HS-5 (cell line): ENCODE measurements at places on chromosomes 16 and 17.
A peak's percentile ranks its signal among the peaks of the same experiment; 100 is the strongest.

- no peak for DNase-seq
Measured at GRCh38 chr17:80970044-80970761, 21.4 kb upstream of the CHMP6 start.

- no peak for DNase-seq
Measured at GRCh38 chr17:66520999-66521398, 218.6 kb downstream of the PRKCA start.

- DNase-seq, result no peak
Measured at GRCh38 chr16:50879873-50880695, 138.2 kb downstream of the CYLD start.

DNA sequence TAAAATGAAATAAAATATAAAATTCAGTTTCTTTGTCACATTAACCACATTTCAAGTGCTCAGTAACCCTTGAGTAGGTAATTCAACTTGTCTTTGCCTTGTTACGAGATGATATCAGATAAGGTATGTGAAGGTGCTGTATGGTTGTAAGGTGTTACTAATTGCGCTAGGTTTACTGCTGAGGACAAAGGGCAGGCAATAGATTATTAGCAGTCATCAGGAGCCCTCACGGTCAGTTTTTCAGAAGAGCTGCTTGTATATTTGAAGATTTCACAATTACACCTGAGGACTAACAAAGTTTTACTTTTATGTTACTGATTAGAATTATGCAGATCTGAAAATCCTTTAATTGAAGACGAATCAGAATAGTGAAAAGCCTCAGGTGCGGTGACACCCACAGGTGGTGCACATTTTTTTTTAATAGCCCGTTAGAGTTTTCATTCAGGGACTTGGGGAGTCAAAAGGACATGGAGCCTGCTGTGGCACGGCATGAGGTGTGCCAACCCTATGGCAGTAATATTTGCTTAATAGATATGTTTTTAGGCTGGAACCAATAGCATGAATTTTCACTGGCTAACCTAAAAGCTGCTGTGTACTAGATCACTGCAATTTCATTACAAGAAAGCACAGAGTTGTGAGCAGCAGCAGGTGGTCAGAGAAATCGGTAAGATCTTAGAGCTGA lies 16.4 kb downstream of the NDEL1 start:
- DNase-seq, result no peak

- DNase-seq, result no peak
Measured at GRCh38 chr17:49734515-49735490, 27.0 kb upstream of the SLC35B1 start.

GRCh38 chr17:43324205-43324893 lies 74.4 kb upstream of the ARL4D start:
- no peak for DNase-seq

- no peak for DNase-seq
Measured at GRCh38 chr17:67328026-67328425, 38.4 kb downstream of the PSMD12 start.

- DNase-seq, result no peak
Measured at GRCh38 chr17:574061-574460, 140.6 kb downstream of the VPS53 start.

- no peak for DNase-seq
Measured at GRCh38 chr16:83830769-83831455, 23.1 kb downstream of the HSBP1 start.

DNA sequence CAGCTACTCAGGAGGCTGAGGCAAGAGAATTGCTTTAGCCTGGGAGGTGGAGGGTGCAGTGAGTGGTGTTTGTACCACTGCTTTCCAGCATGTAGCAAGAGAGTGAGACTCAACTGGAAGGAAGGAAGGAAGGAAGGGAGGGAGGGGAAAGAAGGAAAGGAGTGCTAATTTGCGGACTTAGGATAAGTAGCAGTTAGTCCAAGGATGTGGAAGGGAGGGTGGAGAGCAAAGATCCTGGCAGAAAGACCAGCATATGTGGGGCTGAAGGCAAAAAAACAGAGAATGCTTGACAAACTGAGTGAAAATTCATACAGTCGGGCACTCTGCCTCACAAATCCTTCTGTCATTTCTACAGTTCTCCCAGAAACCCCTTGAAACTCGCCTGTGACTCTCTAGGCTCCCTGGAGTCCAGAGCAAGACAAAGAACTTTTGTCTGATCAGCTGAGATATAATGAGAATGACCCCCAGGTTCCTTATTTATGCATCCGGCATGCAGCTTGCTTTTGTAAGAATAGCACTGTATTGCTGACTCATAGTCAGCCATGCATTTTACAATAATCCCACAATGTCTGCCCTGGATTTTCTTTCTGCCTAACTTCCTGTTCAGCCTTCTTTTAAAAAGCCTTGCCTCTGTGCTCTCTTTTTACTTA lies 31.5 kb downstream of the CDK5RAP3 start:
- DNase-seq, result peak; percentile 45

- no peak for DNase-seq
Measured at GRCh38 chr17:49869038-49869374, 21.1 kb upstream of the TAC4 start.

GRCh38 chr17:57002904-57003303 lies 25.0 kb downstream of the SCPEP1 start:
- DNase-seq, result no peak

- no peak for DNase-seq
Measured at GRCh38 chr16:11835891-11836649, 15.3 kb downstream of the RSL1D1 start.

DNA sequence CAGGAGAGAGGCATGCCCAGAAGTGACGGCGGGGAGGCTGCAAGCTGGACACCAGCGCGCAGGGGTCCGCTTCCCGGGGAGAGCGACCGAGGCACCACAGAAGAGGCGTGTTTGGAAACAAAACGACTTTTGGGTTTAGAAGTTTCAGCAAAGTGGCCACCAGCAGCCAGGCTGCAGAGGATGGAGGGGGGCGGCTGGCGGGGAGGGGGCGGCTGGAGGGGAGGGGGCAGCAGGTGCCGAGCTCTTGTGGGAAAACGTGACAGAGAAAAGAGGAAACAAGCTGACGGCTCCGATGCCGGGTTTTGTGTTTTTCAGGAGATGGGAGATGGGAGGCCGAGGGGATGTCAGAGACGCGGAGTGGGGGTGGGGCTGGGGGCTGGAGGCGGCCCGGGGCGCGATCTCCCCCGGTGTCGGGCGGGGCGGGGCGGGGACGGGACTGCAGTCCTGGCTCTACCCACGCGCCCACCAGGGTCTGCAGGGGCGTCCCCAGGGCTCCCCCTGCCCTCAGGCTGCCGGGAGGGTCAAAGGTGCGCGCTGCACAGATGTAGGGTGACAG lies 32.1 kb upstream of the RPH3AL start:
- DNase-seq, result no peak
